ENCODE measurements at places on chromosomes 3 and 15.

DNA sequence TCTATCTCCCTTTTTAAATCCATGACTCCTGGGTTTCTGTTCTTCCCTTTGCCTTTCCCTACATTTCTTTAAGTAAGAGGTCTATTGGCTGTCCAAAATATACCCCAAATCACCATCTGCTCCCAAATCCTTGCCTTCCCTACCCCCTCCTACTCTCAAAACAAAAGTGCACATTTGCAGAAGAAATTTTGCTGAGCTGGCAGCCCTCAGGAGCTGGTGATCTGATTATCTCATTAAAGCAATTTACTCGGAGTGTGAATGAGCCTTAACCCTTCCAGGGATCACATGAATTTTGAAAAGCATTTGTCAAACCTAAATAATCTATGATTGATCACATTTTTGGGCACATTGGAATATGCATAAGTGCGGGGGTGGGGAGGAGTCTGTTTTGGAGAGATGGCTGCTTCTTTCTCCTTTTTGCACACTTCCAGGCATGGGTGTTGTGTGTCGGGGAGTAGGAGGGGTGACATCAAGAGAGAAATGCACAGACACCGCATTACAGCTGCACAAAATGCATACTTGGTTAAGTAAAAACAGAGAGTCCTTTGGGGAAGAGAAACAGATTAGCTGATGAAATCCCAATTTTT is 892.6 kb downstream of the TUSC7 start:
- no peak for DNase-seq

- no peak for DNase-seq
Observed at GRCh38 chr15:23839893-23840474, 152.9 kb upstream of the NDN start.

DNA sequence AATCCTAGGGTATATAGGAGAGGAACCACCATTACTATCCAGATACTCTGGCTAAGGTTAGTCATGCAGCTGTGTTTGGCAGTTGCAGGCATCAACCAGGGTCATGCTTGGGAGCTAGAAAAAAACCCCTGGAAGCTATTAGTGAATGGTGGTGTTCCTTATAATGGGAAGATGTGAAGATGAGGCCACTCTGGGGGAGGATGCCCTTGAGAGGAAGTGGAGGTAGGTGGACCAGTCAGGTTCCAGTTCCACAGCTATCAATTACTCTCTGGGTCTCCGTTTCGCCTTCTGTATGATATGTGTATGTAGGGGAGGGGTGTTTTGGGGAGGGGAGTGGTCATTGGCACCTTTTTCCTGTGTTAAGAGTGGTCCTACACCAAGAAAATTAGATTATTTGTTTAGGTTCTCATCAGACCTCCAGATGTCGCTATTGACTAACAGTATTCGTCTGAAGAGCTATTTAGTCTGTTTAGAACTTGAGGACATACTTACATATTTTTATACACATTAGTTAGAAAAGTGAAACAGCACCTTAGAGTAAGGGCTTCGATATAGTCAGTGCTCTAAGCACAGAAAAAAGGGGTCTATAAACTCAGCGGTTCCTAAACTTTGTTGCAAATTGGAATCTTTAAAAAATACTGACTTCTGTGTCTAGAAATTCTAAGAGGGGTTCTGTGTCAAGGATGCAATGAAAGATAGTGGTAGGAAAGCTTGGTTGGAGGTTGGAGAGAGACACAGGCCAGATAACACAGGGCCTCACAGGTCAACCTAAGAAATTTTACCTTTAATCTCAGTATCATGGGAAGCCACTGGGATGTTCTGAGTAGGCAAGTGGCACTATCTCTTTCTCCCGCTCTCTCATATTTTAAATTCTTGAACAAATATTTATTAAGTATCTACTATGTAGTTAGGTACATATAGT is 9.1 kb upstream of the HPS3 start:
- DNase-seq: no peak

- DNase-seq: no peak
Observed at GRCh38 chr3:40858364-40859115, 333.8 kb downstream of the ZNF621 start.

GRCh38 chr3:160126051-160126450 is 99.2 kb upstream of the C3orf80 start:
- DNase-seq: no peak

GRCh38 chr3:108410531-108410984 is 99.8 kb downstream of the MYH15 start:
- DNase-seq: no peak

- no peak for DNase-seq
Observed at GRCh38 chr3:87173776-87174175, 53.3 kb upstream of the CHMP2B start.

- DNase-seq: no peak
Observed at GRCh38 chr3:102528727-102529126, 93.9 kb downstream of the ZPLD1 start.

DNA sequence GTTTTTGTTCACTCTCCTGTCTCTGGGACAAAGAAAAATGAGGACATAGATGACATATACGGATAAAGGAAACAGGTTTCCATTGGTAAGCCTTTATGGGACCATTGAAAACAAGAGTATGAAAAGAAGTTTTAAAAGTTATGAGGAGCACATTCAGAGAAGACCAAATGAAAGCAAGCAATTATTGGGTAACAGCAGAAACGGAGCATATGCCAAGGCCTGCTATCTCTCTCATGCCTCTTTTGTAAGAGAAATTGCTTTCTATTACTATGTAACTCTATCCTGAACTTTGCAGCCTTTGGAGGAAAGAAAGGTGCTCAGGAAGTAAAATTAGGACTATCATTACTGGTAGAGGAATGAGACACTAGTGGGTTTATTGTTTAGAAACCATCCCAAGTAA is 14.9 kb upstream of the DPH6 start:
- no peak for DNase-seq

DNA sequence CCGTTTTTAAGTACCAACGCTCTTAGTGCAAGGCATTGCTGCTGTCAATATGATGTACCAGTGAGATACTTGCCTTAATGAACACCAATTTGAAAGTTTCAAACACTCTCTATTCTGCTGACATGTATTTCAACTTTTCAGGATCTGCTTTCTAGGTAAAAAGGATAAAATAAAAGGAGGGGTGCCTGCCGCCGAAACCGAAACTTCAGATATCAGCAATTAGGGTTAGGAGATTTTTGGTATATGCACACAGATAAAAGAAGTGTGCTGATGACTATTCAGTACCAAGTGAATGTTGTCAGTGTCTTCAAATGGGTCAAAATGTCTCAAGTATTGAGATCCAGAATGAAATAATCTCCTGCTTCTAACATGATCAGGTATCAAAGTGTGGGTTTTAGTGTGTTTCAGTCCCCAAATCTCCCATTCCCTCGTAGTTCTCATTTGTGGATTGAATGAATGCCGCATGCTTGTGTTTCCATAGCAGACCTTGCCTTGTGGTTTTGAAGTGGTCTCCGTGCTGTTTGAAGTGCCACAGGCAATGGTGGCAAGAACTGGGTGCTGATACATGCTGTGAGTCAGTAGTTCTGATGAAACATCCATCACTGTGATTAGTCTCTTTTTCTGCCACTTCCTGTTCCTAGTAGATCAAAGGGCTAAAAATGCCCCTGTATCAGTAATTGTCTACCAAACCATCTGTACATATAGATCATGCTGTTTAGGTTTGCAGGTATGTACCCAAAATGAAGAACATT is 22.5 kb downstream of the CHST14 start:
- DNase-seq: peak; percentile 62

DNA sequence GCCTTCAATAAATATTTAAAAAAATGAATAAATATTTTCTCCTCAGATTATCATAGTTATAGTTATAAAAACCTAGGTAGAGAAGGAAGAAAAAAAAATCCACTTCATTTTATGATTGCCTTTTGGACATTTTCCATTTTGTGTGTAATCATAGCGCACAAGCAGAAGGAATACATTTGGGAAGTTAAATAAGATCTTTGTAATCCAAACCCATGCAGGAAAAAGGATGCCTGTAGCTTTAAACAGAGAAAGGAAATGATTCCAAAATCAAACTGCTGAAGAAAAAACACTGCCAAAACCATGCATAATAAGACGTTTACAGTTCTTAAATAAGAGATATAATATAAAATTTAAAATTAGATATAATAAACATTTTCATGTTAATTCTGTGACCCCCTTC is 7.4 kb upstream of the CCDC54 start:
- no peak for DNase-seq

- DNase-seq: no peak
Observed at GRCh38 chr15:50977162-50977561, 68.7 kb downstream of the AP4E1 start.

DNA sequence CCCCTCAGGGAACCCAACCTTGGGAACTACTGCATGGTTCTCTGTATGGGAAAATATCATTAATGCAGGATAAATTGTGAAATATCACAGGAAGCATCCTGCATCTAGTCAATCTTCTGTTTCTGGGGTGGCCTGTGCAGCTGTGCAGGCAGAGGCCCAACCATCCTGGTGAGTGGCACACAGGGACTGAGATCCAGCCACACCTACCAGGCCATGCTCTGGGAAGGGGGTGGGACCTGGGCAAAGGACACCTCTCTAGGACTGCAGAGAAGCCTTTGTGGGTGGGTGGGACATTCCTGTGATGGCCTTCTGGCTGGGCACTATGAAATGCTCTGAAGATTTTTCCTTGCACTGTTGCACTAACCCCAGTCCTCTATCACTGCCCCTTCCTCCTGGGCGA is 26.8 kb downstream of the CCRL2 start:
- DNase-seq: no peak

DNA sequence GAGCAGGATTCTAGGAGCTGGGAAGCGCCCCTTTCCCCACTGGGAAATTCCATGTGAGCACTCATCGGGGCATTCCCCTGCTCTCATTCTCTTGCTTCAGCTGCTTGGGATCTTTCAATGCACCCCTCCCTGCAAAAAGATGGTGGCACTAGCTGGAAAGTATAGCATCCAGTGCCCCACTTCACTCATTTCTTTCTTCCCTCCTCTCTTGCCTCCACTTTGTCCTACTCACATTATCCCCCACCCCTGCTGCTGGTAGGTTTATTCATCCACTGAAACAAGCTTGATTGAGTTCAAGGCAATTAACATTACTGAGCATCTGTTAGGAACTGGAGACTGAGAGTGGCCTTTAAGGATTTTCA is 84.8 kb upstream of the LIMD1 start:
- no peak for DNase-seq

DNA sequence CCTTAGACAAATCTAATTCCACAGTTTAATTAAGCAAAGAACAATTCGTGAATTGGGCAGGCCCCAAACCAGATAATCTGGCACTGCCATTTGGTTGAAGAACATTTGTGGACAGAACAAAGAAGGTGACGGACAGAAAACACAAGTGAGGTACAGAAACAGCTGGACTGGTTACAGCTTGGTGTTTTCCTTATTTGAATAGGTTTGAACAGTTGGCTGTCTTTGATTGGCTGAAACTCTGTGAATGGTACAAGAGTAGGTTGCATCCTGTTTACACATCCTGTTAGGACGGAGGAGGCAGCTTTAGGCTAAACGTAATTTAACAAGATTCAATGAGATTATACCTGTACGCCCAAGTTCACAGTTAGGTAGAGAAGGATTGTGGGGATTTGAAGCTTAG is 114.4 kb downstream of the LPP start:
- DNase-seq: no peak

DNA sequence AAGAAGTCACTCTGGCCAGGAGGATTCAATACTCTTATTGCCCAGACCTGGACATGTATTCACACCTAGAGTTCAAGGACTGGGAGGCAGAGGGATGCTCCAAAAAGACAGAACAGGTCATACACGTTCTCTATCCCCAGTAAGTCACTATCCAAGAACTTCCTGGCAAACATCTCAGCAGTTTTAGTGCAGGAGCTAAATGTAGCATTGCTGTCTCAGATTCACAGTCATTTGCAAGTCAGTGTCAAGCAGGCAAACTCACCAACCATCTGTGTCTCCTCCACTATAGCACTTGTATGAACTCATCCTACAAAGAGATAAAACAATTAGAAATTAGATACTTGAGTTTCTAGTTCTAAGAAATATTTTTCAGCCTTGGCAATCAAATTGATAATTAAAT is 38.4 kb downstream of the ABHD17C start:
- no peak for DNase-seq

GRCh38 chr15:75170711-75171341 is 30.9 kb upstream of the C15orf39 start:
- DNase-seq: no peak

DNA sequence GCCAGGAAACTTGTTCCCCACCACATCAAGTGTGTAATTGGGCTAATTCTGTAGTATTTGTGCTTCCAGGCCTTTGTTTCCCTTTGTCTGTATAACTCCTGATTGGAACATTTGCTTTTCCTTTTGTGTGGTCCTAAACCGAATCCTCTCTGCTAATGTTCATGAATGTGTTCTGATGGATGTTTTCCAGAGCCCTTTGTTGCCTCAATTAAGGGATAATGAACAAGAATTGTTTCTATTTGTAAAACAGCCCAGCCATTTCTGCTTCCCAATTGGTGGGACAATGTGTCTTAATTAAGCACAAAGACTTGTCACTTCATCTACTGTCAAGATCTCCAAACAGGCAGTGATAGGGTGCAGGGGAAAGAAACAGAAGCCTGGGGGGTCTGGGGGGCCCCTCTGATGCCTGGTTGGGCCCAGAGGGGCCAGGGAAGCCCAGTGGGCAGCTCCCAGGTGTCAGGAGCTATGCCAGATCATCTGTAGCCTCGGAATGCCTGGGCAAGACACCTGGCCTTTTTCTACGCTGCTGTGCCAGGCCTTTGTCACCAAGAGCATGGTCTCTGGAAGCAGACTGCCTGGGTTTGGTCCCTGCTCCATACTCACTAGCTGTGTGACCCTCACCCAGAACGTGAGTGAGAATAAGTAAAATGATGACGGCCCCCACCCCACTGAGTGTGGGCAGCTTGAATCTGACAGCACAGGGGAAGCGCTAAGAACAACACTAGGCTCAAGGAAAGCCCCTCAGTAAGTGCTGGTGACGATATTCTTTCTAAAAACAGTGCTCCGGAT is 116.6 kb upstream of the PRR20G start:
- DNase-seq: no peak

DNA sequence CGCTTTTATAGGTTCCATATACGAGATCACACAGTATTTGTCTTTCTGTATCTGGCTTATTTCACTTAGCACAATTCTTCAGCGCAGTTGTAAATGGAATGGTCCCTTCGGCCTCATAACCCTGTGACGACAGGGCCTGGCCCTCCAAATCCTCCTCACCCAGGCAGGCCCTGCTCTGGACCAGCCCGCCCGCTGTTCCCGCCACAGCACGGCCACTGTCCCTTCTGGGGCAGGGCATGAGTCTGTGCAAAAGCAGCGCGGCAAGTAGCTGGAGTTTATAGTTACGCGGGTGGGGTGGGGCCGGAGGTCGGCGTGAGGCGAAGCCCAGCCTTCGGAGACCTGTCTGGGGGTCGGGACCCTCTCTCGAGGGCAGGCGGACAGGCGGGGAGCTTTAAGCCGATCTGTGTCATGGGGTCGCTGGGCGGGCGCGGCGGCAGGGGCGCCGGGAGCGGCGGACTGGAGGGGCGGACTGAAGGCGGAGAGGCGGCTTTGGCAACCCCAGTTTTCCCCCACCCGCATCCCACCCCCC is 543 bp downstream of the ARPIN start:
- DNase-seq: no peak

Data from CD4-positive, alpha-beta T cell treated with Interleukin-17A for 4 hours (primary cell).